ENCODE measurements at places on chromosomes 7 and 10.
A peak's percentile ranks its signal among the peaks of the same experiment; 100 is the strongest.

GRCh38 chr10:43201545-43202131 is 63.4 kb downstream of the CSGALNACT2 start:
- DNase-seq = no peak

GRCh38 chr7:108413782-108414492 is 42.3 kb downstream of the NRCAM start:
- no peak for DNase-seq

- DNase-seq = no peak
Measured at GRCh38 chr7:35874886-35875285, 74.0 kb downstream of the SEPTIN7 start.

DNA sequence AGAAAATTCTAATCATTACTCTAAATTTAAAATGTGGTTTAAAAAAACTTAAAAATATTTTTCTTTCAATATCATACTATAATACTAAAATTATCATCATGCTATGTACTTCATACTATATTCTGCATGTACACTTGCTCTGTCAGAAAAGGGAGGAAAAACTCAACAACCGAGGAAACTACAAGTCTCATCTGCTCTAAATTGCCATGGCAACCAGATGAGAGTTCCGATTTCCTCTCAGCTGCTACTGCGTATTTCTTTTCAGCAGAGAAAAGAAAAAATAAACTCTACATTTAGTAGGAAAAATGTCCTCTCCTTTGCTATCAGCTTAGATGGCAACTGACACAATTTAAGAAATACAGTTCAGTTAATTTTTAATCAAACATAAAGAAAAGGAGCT is 178.9 kb downstream of the SRPK2 start:
- DNase-seq = peak; percentile 27

DNA sequence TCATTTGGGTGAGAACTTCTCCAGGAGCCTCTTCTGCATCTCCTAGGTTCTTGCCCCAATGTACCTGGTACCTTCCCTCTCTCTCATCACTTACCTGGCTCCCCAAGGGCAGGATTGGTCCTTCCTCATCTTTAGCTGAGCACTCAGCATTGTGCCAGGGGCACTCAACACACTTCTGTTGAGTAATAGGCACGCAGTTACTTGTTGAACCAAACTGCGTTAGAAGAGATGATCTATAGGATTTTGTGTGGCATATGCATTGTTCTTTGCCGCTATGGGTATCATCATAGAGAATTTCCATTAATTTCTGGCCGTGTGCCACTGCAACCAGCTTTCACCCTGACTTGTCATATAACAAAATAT is 16.4 kb downstream of the TBXAS1 start:
- DNase-seq = no peak

GRCh38 chr10:62501547-62501946 is 127.4 kb downstream of the ZNF365 start:
- no peak for DNase-seq

DNA sequence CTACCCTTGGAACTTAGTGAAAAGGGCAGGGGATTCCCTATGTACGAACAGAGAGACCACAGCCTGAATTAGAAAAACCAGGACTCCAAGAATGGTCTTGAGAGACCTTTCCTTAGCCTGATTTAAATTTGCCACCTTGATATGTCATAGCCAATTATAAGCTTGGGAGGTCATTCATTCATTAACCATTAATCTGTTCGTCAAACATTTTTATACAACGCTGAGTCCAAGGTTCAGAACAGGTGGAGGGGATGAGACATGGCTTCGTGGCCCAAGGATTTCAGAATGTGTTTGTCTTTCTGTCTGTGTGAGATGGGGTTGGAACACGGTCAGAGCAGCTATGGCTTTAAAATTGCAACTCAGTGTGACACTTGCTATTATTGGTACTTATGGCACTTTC is 158.0 kb downstream of the PAXIP1 start:
- DNase-seq = no peak

DNA sequence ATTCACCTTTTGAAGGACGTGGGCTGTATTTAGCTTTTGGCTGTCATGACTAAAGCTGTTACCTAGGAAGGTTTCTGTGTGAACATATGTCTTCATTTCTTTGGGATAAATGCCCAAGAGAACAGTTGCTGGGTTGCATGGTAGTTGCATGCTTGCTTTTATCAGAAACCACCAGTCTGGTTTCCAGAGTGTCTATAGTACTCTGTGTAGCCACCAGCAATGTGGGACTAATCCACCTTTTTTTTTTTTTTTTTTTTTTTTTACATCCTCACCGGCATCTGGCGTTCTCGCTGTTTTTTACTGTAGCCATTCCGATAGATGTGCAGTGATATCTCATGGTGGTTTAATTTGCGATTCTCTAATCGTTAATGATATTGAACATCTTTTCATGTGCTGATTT is 297.8 kb downstream of the SDK1 start:
- DNase-seq = no peak

DNA sequence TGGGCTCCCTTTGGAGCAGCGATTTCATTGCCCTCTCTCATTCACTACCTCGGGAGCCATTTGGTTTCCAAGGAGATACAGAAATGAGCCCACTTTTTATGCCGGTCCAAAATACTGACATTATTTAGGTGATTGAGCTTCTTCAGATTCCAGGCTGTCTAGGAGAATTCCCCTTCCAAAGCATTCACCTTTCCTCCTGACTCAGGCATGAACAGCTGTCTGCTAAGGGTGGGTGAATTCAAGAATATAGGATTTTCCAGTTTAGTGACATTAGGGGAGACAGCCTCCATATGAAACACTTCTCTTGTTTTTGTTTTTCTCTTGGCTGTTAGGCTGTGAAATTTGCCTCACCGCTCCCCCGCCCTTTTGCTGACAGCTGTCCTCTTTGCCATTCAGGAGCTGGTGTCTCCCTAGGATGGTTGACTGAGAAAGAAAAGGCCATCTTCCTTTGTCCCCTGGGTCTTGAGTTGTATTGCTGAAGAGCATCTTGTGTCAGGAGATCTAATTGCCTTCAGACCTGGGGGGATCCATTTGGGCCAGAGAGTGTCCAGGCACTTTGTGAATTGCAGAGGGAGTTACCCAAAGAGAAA is 56.7 kb downstream of the LRRC4 start:
- no peak for DNase-seq

DNA sequence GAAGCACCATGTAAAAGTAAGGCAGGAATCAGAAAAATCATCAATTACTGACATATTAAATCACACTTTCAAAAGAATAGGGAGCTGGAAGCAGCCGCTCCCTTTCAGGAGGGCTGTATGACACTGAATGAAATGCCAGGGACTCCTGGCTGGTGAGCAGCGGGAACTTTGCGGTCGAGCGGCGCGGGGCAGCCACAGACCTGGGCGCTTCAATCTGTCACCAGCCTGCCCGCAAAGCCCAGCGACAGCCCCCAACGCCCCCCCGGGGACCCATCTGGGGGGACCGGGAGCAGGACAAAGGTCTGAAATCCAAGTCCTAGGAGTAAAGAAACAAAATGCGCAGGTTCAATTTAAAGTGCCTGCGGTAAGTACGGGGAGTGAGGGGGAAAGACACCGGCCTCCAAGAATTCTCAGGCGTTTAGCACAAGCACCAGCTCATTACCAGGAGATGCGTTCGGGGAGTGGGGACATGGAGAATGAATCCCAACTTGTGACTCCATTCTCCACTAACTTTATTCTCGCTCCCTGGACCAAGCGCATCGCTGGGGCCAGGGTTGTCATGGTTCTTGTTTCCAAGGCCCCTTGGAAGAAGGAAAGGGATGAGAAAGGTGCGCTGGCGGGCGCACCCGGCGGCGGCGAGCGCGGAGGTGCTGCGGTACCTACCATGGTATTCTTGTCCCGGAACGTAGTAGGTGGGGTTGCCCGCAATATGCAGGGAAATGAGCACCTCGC is 824 bp downstream of the RELN start:
- DNase-seq = no peak

GRCh38 chr7:22351329-22351692 is 5.6 kb downstream of the RAPGEF5 start:
- no peak for DNase-seq

DNA sequence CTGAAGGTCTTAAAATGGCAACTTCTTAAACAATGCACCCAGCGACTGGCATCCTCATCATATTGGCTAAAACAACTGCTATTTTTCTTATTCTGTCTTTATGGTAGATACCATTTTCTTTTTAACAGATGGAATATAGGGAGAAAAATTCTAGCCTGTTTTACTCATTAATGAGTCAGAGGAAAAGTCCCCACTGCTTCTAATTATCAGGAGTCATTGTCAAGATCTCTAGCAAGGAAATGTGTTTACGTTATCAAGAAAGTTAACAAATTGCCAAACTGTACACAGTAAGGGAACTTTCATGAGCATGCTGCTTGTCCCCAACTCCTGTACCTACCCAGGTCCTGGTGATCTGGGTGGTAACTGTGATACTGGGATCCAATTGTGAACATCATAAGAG is 117.7 kb upstream of the KIAA1217 start:
- DNase-seq = no peak

- DNase-seq = no peak
Measured at GRCh38 chr10:99372546-99373271, 43.6 kb downstream of the CNNM1 start.

DNA sequence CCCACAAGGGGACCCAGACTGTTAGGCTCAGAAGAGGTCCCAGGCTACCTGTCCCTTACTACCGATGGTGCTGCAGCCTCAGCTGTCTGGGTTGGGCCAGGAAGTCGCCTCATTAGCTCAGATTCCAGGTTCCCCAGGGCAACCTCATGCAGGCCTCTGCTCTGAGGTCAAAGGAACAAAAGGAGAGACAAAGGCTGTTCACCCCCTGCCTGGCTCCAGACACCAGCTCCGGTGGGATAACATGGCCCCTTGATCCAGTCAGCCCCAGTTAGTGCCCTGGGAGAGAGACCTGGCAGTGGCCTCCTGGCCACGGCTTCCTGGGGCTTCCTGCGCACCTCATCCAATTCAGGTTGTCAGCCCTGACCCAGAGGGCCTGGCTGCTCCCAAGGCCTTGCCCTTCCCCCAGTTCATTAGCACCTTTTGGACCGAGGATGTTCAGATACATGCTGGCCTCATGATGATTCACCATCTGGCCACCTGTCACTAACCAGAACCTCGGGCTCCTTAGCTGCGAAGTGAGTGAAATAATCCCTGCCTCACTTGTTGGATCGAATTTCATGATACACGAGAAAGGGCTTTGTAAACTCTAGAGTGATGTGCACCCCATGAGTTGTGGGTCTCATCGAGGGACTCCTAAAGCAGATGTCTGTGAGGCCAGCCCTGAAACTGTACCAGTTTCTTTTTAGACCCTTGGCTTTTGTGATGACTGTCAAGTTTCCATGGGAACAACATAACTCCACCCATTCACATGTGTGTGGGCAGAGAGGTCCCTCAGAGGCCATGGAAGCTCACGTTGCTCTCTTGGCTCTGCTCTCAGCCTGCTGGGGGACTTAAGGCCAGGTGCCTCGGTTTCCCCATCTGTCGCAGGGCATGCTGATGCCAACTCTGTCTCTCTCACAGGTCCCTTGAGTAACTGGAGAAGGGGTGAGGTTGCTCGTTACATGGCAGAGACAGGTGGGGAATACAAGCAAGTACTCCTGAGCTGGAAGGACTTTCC is 79.5 kb upstream of the PCBD1 start:
- no peak for DNase-seq

GRCh38 chr7:28960071-28960840 is 2.1 kb upstream of the TRIL start:
- DNase-seq = no peak

DNA sequence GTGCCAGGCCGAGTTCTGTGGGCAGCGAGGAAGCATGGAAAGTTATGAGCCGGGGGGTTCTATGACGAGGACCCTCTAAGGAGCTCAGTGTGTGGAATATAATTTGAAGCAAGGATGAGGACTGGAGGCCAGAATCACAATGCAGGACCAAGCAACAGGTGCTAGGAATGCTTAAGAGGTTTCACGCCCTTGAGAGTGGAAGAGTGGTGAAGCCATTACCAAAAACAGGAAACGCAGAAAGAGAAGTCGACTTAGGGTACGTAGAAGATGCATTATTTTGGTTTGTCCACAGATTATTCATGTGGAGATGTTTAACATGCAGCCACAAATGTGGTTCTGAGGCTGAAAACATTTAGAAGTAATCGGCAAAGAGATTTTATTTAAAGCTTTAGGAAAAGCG is 78.7 kb downstream of the PIP4K2A start:
- DNase-seq = no peak

DNA sequence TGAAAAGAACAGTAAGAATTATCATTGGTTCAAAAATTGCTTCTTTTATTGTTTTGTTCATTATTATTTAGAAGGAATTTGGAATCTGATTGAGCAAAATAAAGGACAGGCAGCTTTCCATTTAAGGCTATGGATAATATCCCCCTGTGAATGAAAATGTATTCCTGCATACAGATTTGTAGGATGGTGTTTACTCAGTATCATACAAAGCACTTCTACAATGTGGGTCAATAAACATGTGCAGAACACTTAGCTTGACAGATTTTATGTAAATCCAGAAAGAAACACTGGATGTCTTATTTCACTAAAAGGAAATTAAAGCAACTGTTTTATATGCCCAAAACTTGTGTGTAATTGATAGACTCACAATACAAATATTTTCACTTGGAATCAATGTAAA is 189.7 kb downstream of the THSD7A start:
- DNase-seq = no peak

- DNase-seq = no peak
Measured at GRCh38 chr7:80934321-80934720, 15.5 kb upstream of the SEMA3C start.

GRCh38 chr7:925601-926000 is 28.9 kb downstream of the ADAP1 start:
- DNase-seq = peak; percentile 68

DNA sequence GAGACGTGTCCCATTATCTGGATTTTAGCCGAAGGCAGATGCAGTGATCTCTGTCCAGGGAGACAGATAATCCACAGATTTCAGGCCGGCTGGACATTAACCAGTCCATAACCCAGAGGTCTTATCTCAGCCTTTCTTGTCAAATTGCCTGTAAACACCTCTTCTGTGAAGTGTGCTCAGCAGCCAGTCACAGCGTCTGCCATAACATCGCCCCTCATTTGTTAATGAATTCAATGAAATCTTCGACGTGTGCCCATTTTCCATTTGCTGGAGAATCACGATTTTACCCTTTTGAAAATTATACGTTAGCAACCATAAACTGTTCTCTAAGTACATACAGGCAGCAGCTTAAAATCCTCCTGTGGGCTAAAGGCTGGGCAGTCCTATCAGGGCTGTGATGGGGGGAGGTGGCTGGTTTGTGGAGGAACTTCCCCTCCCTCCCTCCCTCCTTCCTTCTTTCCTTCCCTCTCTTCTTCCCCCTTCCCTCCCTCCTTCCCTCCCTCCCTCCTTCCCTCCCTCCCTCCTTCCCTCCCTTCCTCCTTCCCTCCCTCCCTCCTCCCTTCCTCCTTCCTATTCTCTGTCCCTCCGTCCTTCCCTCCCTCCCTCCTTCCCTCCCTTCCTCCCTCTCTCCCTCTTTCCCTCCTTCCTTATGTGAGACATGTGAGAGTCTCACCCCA is 26.6 kb upstream of the FAM20C start:
- DNase-seq = no peak

All from CD4-positive, alpha-beta T cell treated with Interleukin-4 for 1 hour (primary cell).